ENCODE measurements at places on chromosomes 16 and 17.

- DNase-seq = no peak
Measured at GRCh38 chr17:68315930-68316329, 24.6 kb downstream of the ARSG start.

DNA sequence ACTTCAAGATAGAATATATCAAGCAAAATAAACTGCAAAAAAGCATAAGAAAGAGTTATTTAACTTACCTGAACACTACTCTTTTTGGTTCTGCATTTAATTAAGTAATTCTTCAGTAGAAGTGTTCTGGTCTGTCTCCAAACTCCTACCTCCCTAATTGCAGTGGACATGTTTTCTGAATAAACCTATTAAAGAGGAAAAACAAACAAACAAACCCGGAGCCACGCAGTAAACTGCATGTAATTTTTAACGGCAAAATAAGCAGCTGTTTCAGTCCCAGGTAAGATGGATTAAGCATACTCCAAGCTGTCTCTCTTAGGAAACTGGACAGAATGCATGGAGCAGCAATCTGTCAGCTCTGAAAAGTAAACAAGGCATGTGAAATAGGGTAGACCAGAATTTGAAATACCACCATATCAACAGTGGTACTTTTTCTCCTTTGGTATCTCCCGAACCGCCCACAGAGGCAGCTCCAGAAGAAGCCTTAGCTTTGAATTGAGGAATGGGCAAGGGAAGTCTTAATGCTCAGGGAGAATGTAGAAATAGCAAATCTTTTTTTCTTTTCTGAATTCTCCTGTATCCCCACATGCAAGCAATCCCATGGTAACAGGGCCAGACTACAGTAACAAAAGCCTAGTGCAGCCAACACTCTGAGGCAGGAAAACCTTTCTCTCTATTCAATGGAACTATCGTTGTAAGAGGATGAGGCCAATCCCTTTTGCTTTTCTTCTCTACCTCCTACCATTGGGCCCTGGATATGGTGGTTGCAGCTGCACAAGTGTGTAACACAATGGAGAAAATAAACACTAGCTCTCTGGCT lies 12.5 kb downstream of the ABCA5 start:
- DNase-seq = peak; percentile 95

- DNase-seq = no peak
Measured at GRCh38 chr16:17457997-17458396, 12.8 kb downstream of the XYLT1 start.

GRCh38 chr16:87516361-87516760 lies 23.5 kb upstream of the ZCCHC14 start:
- DNase-seq = peak; percentile 14

DNA sequence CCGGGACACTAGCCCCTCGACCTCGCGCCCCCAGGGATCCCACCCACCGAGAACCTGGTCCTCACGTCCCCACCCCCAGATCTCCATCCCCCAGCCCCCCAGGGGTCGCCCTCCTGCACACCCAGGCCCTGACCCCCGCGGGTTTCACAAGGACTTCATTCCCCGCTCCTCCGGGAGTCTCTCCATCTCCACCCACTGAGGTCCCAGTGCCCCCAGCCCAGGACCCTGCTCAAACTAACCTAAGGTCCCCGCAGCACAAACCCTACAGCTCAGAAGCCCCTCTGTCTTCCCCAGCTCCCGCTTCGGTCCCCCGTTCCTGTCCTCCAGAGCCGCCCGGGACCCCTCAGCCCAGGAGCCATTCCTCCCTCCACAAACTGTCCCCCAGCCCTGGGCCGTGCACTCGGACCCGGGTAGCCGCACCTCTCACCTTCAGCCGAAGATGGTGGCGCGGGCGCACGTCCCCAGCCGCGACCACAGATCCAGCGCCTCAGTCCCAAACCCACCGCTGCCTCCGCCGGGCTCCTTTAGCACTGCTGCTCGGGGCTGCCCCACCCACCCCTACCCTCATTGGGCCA lies at the start of gene MYH10:
Gene MYH10 (minus strand): TSS at position 499 of the 575 bp plus-strand sequence. CDS start 7,479 bp downstream, outside the sequence.
- no peak for DNase-seq

- DNase-seq = no peak
Measured at GRCh38 chr17:63762161-63763078, 11.0 kb downstream of the CCDC47 start.

GRCh38 chr16:47018223-47018891 lies 44.9 kb upstream of the DNAJA2 start:
- peak; percentile 74 for DNase-seq

Data from NCI-H82 (cell line).